MCF 10A (cell line): ENCODE measurements at places on chromosomes 7 and 10.
A peak's percentile ranks its signal among the peaks of the same experiment; 100 is the strongest.

GRCh38 chr7:31109751-31110150, 57.6 kb downstream of the ADCYAP1R1 start:
- no peak for DNase-seq

DNA sequence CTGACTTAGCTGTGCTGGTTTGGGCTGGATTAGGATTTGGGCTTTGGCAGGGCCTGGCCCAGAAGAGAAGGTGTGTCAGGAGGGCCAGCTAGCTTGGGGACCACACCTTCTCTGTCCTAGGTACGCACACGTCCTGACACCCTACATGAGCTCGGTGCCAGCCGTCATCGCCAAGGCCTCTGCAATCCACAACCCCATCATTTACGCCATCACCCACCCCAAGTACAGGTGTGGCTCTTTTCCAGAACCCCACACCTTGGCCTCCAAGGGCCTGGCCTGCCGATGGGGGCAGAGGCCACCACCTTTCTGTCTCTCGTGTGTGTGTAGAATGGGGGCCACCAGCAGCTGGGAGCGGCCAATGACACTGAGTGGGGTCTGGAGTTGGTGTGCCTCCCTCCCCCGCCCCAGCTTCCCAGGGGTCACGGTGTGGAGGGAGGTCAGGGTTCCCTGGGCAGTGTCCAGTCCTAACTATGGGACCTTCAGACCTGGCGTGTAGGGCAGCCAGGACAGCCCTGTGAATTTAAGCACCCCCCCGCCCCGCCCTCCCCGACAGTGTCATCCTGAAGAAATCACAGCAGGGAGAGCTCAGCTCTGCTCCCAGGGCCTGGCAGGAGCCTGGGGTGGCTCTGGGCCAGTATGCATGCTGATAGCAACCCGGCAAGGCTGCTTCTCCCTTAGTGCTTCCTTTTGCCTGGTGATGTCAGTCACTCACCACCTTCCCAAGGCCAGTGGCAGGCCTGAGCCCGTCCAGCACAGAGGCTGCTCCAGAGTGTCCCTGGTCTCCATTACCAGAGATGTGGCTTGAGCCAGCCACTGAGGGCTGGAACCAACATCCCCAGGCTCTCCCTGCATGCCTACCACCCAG, 6.9 kb upstream of the LDB3 start:
- DNase-seq: no peak

- DNase-seq: no peak
These were observed 434 bp upstream of the PLEKHA8 start for GRCh38 chr7:30027740-30028215.

GRCh38 chr10:48750991-48751390, 66.3 kb downstream of the WDFY4 start:
- DNase-seq: no peak

GRCh38 chr10:47378606-47379444, 5.3 kb downstream of the ZNF488 start:
- no peak for DNase-seq

- DNase-seq: no peak
These were observed 35.3 kb upstream of the SEMA3C start for GRCh38 chr7:80954191-80954590.

- DNase-seq: peak; percentile 31
These were observed 651.1 kb downstream of the SORCS1 start for GRCh38 chr10:106513352-106513771.
